ENCODE measurements at places on chromosomes 2 and 18.

DNA sequence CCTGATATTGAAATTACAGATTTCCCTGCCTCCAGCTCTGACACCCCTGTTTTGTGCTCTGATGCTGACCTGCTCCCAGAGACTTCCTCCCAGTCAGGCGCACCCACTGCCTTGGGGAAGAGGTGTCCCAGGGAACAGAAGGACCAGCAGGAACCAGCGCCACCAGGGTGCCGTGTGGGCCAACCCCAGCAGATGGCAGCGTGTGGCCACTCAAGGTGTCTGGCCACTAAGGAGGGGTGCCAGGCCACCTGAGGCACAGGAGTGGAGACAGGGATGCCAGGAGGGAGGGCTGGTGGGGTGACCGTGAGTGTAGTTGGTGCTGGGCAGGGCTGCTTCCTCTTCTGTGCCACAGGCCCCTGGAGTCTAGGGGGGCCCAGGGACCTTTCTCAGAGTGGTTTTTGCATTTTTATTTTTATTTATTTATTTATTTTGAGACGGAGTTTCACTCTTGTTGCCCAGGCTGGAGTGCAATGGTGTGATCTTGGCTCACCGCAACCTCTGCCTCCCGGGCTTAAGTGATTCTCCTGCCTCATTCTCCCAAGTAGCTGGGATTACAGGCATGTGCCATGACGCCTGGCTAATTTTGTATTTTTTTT, 56.0 kb downstream of the TEX44 start:
- no peak for DNase-seq

DNA sequence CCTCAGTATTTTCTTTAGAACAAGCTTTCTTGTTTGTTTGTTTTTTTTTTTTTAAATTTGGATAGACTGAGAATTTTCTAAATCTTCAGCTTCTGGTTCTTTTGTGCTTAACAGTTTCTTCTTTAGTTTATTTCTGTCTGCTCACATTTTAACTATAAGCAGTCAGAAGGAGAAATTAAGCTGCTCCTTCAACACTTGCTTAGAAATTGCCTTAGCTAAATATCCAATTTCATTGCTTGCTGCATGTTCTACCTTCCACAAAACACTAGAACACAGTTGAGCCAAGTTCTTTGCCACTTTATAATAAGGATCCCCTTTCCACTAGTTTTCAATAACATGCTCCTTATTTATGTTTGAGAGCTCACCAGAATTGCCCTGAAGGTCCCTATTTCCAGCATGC, 57.7 kb downstream of the NBEAL1 start:
- DNase-seq: no peak

GRCh38 chr2:1971124-1971523, 226.8 kb upstream of the PXDN start:
- no peak for DNase-seq

DNA sequence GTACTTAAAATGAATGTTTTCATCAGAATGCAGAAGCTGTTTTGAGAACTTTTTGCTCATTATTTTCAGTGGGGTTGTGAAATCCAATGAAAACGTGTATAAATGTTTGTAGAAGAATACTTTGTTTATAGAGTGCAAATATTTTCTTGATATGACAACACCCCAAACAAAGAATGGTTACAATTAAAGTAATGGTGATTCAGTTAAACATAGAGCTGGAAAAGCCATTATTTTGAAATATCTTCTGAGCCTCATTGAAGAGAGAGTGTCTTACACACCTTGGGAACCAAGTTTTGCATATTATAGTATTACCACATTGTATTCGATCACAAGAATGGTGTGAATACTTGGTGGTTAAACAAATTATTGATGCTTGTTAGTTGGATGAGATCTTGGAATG, 48.7 kb downstream of the SPTBN1 start:
- DNase-seq: no peak

DNA sequence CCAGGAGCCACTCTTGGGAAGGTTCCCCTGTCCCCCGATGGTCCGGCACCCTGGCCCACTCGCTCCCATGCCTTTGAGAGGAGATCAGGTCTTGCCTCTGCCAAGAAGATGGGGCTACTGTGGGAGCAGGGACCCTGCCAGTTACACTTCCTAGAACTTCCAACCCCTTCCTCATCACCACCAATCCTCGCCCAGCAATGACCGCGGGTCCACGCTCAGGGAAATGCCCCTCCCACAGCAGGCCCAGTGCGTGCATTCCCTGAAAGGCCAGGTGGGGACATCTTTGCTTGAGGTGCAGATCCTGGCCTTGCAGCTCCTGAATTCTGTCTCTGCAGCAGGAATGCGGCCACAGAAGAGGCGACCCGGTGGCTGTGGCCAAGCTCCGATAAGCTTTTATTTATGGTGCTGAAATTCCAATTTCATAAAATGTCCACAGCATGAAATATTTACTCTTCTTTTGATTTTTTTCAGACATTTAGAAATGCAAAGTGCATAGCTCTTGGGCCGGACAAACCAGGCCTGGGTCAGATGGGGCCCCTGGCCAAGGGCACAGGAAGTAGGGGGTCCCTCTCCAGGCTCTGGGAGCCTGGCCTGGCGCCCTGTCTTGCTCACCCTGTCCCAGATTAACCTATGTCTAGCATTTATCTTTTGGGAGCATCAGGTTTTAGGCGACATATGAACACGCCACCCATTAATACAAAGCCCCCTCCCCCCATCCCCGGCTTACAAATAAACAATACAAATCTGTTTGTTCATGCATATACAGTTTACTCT, 29.8 kb downstream of the PXDN start:
- DNase-seq: no peak

DNA sequence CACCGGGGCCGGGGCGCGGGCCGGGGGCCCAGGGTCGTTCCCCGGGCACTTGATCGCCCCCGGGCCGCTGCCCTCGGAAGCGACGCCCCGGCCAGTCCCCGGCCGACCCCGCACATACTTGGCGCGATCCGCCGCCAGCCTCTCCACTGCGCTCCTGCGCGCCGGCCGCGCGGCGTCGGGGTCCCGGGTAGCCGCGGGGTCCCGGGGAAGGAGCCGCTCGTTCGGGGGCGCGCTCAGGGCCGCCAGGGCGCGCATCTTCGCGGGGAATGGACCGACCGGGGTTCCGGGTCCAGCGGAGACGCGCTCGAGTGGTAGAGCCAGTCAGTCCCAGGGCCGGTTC, 204 bp downstream of the FAM110C start:
- DNase-seq: no peak

DNA sequence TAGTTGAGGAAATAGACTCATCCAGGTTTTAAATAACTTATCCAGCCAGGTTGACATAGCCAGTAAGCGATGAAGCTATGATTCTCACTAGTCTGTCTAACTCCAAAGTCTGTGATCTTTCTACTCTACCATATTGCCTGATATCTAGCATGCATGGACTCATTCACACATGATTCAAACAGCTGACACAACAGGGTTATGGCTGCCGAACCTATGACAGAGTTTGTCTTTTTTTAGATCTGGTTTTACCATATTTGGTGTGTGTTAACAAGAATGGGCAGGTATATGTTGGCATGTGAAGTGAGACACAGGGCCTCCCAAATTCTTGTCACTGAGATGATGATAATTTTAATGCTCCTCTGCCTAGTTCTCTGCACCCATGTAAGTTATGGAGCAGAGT, 210.6 kb downstream of the BABAM2 start:
- DNase-seq: no peak

DNA sequence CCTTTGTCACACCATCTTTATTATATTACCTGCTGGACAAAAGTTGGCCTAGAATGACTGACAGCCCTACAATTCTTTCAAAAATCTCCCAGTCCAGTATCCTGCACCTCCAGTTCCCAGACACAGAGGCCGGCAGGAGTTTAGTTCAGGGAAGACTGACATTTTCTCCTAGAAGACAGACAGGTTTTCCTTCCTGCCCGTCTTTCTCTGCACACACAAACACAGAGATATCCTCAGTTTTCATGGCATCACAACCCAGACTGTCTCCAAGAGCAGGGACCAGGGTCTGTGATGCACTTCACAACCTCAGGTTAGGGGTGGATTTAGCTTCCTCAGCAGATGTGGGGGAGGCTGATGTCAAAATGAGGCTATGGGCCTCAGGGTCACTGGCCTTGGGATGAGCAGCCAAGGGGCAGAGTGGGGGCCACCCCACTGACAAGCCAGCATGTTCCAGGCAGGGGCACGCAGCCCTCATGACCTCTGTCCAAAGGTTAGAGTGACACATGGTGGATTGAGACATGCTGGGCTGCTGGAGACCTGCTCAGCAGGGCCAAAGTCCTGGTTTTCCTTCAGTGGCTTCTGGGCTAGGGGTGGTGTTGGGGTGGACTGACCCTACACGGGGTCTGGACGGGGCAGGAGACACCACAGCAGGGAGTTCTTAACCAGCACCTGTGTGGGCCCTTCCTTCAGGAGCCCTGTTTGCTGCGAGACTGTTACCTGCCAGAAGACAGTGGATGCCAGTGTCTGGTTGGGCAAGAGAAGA, 70.5 kb downstream of the SFXN5 start:
- no peak for DNase-seq

GRCh38 chr2:52536929-52537460, 1230.6 kb upstream of the CHAC2 start:
- no peak for DNase-seq

GRCh38 chr2:101277111-101277510, 24.4 kb downstream of the CNOT11 start:
- DNase-seq: no peak

DNA sequence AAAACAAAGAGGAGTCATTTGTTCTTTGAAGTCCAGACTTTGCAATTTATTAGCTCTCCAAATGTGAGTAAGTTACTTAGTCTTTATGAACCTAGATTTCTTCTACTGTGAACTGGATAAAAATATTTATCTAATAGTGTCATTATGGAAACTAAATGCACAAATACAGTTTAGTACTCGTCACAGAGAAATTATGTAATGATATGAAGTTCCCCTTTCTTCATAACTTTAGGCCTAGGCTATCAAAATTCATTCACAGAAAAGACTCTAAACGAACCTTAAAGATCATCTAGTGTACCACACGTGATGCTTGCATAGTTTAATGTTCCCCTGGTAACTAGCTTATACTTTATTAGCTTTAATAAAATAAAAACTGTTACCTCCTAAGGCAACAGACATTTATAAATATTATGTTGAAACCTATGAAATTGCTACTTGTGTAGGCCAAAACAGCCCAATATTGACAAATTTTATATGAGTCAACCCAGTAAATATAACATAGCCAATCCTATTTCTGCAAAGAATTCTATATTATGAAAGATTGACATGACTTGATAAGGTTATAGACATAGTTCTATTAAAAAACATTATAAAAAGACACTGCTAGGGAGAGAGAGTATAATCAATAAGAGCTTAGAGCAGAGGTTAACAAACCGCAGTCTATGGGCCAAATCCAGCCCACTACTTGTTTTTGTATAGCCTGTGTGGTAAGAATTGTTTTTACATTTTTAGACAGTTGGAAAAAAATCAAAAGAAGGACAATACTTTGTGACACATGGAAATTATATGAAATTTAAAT, 44.9 kb upstream of the ITPRID2 start:
- DNase-seq: no peak

DNA sequence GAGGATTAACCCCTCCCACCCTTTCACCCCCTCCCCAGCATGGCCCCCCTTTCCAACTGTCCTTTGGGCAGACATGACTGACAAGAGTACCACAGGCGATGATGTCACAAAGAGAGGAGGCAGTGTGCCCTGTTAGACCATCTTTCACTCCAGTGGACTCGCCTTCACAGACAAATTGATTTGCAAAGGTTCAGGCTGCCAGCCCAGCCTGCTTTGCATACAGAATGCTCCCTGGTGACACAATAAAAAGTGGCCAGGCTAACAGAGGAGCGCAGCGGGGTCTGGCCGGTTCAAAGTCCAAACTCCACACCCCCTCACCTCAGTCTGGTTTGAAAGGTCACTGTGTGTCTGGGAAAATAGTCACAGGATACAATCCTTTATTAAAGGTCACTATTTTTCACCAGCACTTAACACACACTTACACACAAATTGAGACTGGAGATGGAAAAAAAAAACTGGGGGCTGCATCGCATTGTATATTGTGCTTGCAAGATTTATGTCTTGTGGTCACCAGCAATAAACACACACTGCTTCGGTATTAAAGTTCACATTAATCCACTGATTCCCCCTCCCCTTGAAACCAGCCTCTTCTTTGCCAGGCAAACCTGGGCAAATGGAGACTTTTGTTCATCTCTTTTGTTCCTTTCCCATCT, 236.9 kb downstream of the BCL11A start:
- no peak for DNase-seq

GRCh38 chr2:40346535-40347354, 105.1 kb downstream of the SLC8A1 start:
- no peak for DNase-seq

DNA sequence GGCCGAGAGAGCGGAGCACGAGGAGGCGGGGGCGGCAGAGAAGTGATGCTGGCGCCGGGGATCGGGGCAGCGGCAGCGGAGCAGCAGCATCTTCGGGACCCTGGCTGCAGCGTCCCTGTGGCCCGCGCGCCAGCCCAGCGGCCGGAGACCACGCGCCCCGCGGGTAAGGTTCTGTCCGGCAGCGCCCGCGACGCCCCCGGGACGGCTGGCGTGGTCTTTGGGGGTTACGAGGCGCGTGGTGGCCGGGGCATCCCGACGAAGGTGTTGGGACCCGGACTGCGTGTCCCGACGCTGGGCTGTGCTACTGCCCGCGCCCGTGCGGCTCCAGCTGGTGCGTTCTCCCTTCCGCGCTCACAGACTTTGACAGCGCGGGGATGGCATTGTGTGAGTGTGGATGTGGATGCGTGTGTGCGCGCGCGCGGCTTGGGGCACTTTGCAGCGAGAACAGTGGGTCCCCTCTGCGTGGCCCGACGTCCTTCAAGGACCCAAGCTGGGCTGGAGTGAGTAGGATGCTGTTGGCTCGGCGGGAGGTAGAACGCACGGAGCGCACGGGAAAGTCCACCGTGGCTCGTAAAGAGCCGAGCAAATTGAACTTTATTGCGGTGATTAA, 405.0 kb downstream of the XIRP2 start:
- DNase-seq: no peak

GRCh38 chr2:127342101-127342500, 45.7 kb downstream of the MAP3K2 start:
- no peak for DNase-seq

DNA sequence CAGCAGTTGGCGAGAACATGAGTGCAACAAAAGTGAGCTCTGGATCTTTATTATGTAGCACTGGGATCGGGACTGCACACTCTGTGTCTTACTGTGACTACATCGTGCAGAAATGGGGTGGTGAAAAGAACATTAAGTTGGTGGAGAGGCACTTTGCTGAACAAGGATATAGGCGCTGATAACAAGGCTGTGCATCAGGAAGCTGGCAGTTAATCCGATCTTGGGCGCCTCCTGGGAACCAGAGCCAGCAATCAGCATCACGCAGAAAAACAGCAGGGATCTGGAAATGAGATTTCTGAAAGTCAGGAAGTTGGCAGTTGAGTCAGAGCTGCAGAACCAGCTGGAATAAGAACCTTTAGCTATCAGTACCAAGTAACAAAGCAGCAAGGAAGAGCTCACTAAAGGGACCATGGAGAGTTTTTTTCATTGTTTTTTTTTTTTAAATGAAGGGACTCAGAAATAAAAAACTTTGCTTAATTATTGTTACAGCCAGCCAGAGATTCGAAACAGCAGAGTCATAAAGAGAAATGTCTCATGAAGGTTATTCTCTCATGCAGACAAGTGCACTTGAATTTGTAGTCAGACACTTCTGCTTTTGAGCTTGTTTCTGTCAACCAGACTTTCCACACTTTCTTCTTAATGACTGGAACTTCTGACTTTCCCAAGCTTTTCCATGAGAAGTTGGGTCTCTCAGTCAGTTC, 22.8 kb upstream of the MYO3B start:
- DNase-seq: no peak
